ENCODE measurements at places on chromosomes 2 and 18. TPM values are rescaled to one million over a fixed set of nuclear protein-coding genes. Genes with fewer than 3 reads are reported as not detected.

Gene ALPI
- total RNA-seq: not detected

Gene CFAP65
- total RNA-seq: not detected

Gene PRKAG3
- total RNA-seq: not detected

Gene OSBPL1A
- total RNA-seq: 2.2 TPM

- H3K4me1 ChIP-seq: no peaks in the 10 kb centered on the region
- DNase-seq: no peak
- no peak overlapping the region for H3K4me3 ChIP-seq
- H3K36me3 ChIP-seq: no peaks in the 10 kb centered on the region
- H3K27me3 ChIP-seq: no peaks in the 10 kb centered on the region
- no peak overlapping the region for H3K27ac ChIP-seq
Observed at GRCh38 chr18:8348051-8348720, 261.1 kb upstream of the RAB12 start.

GRCh38 chr2:137677466-137677865 is 286.8 kb upstream of the HNMT start:
- no peaks in the 10 kb centered on the region for H3K4me1 ChIP-seq
- peaks cover 2% of the 10 kb centered on the region for H3K27me3 ChIP-seq
- DNase-seq: no peak
- H3K27ac ChIP-seq: no peak overlapping the region

- H3K4me3 ChIP-seq: no peak overlapping the region
- H3K4me1 ChIP-seq: peaks cover 39% of the 10 kb centered on the region
- DNase-seq: no peak
- H3K36me3 ChIP-seq: peaks cover 14% of the 10 kb centered on the region
- H3K27me3 ChIP-seq: peaks cover 5% of the 10 kb centered on the region
Observed at GRCh38 chr2:25341011-25341727, 556 bp downstream of the DNMT3A start.

GRCh38 chr2:164061129-164061746 is 325.4 kb upstream of the FIGN start:
- no peaks in the 10 kb centered on the region for H3K36me3 ChIP-seq
- no peak overlapping the region for H3K27ac ChIP-seq
- H3K27me3 ChIP-seq: no peaks in the 10 kb centered on the region
- no peak for DNase-seq

GRCh38 chr2:158825021-158825420 is 29.9 kb downstream of the DAPL1 start:
- H3K36me3 ChIP-seq: no peaks in the 10 kb centered on the region
- H3K27ac ChIP-seq: no peak overlapping the region
- H3K4me3 ChIP-seq: no peak overlapping the region
- H3K4me1 ChIP-seq: no peaks in the 10 kb centered on the region
- no peak for DNase-seq

GRCh38 chr2:99602476-99602875 is 112.7 kb upstream of the REV1 start:
- H3K4me1 ChIP-seq: no peaks in the 10 kb centered on the region
- no peaks in the 10 kb centered on the region for H3K27me3 ChIP-seq
- no peak overlapping the region for H3K27ac ChIP-seq
- H3K4me3 ChIP-seq: no peak overlapping the region
- H3K36me3 ChIP-seq: no peaks in the 10 kb centered on the region

- H3K36me3 ChIP-seq: no peaks in the 10 kb centered on the region
- no peak for DNase-seq
- no peaks in the 10 kb centered on the region for H3K4me1 ChIP-seq
- H3K27ac ChIP-seq: no peak overlapping the region
Observed at GRCh38 chr2:155980941-155981560, 351.5 kb downstream of the NR4A2 start.

DNA sequence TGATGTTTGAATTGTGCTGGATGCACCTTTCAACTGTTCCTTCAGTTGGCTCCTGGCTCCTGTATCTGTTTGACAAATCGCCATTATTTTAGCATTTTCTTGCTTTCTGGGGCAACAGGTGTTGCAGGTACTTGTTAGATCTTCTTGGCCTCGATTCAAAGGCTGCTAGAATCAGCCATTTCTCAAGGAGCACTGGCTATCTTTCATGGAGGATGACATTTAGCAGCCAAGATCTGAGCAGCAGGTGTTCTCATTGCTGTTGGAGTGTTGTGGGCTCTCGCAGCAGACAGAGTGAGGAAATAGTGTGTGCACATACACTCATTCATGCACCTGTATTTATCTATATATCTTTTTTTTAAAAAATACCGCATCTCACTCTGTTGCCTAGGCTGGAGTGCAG is 52.2 kb downstream of the INPP5D start:
- peaks cover 7% of the 10 kb centered on the region for H3K36me3 ChIP-seq
- no peaks in the 10 kb centered on the region for H3K27me3 ChIP-seq
- no peak overlapping the region for H3K27ac ChIP-seq
- DNase-seq: no peak
- H3K4me1 ChIP-seq: peaks cover 50% of the 10 kb centered on the region

DNA sequence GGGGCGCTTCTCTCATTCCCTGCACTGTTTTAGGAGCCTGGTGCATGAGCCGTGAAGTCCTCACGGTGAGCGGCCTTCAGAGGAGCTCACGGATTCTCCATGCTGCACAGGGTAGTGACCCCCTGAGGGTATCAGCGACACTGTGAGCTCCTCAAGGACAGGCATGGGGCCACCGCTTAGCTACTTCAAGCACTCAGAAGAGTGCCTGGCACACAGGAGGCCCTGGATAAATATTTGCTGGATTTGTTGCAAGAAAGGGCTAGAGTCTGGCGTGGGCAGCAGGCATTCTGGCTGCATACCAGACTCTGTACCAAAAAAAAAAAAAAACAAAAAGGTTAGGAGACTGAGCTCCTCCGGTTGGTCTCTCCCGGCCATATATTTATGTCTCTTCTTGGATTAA is 5.7 kb upstream of the MBP start:
- peaks cover 16% of the 10 kb centered on the region for H3K36me3 ChIP-seq
- no peak overlapping the region for H3K4me3 ChIP-seq

DNA sequence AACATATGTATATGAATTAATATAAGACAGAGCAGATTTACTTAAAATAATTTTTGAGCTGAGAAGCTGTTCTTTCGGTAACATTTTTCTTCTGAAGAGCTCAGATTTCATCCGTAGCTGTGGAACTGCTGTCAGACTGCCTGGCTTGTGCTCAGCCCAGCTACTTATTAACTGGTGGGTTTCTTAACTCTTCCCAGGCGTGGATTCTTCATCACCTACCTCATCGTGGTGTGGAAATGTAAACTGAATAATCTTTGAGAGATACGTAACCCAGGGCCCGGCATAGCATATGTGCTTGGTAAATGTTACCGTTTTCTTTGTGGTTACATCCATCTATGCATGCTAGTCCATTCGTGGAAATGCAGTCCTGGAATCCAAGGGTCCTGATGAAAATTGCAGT is 145.0 kb downstream of the MCFD2 start:
- H3K27ac ChIP-seq: no peak overlapping the region
- H3K4me1 ChIP-seq: no peaks in the 10 kb centered on the region
- no peak overlapping the region for H3K4me3 ChIP-seq

- H3K36me3 ChIP-seq: no peaks in the 10 kb centered on the region
- DNase-seq: no peak
- H3K4me3 ChIP-seq: no peak overlapping the region
- peaks cover 2% of the 10 kb centered on the region for H3K27me3 ChIP-seq
- H3K27ac ChIP-seq: no peak overlapping the region
Observed at GRCh38 chr18:45161850-45162249, 453.4 kb upstream of the SLC14A2 start.

GRCh38 chr2:202278944-202279343 is 13.4 kb downstream of the NOP58 start:
- peaks cover 36% of the 10 kb centered on the region for H3K36me3 ChIP-seq
- peaks cover 24% of the 10 kb centered on the region for H3K4me1 ChIP-seq
- no peaks in the 10 kb centered on the region for H3K27me3 ChIP-seq

GRCh38 chr2:129744649-129745048 is 234.8 kb upstream of the RAB6C start:
- H3K4me3 ChIP-seq: no peak overlapping the region
- H3K4me1 ChIP-seq: no peaks in the 10 kb centered on the region
- DNase-seq: no peak

GRCh38 chr2:107364361-107364950 is 462.2 kb upstream of the RGPD4 start:
- no peaks in the 10 kb centered on the region for H3K36me3 ChIP-seq
- no peak overlapping the region for H3K4me3 ChIP-seq
- no peak for DNase-seq

DNA sequence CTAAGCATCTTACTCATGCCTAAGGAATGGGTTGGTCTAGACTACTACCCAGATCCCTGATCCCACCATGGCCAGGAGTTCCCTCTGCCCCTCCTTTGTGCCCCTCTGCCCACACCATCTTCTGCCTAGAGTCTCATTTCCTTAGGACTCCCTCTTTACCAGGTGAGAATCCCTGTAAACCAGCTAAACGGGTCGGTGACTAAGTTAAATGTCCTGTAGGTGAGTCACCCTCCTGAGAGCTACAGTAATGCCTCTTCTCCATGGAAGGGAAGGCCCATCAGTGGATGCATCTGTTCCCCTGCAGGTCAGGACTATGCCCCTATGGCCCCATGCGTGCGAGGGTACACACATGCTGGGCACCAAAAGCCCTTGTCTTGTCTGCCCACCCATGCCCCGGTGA is 25.4 kb downstream of the PTGR3 start:
- H3K27me3 ChIP-seq: peaks cover 7% of the 10 kb centered on the region
- no peak for DNase-seq
- H3K4me1 ChIP-seq: no peaks in the 10 kb centered on the region
- no peak overlapping the region for H3K4me3 ChIP-seq
